ENCODE measurements at places on chromosomes 7 and 10. TPM values are rescaled to one million over a fixed set of nuclear protein-coding genes. Genes with fewer than 3 reads are reported as not detected.

The SUN3 gene
- total RNA-seq: not detected

The ADCYAP1R1 gene
- 0.19 TPM for total RNA-seq

The AKR1D1 gene
- not detected for total RNA-seq

The HPS6 gene
- total RNA-seq: 47.2 TPM

The EFCAB10 gene
- total RNA-seq: 0.56 TPM

The TUBB8 gene
- total RNA-seq: not detected

The CLDN4 gene
- 2.7 TPM for total RNA-seq

The GPR85 gene
- total RNA-seq: 0.56 TPM

The DOCK1 gene
- 77.5 TPM for total RNA-seq

The MSANTD7 gene
- total RNA-seq: 18.9 TPM

The CUZD1 gene
- 0.28 TPM for total RNA-seq

The ZNF117 gene
- total RNA-seq: 14.4 TPM

The MAGI2 gene
- total RNA-seq: 3.3 TPM

The ARHGEF35 gene
- 1.5 TPM for total RNA-seq

The TFEC gene
- total RNA-seq: not detected

The PIP gene
- 0.38 TPM for total RNA-seq

The PNLIP gene
- not detected for total RNA-seq

The C10orf62 gene
- total RNA-seq: 0.19 TPM

The CUL2 gene
- total RNA-seq: 25.9 TPM

The HEPACAM2 gene
- 0.28 TPM for total RNA-seq

The MYH16 gene
- total RNA-seq: not detected

The MGAM2 gene
- not detected for total RNA-seq

The MEOX2 gene
- 43.3 TPM for total RNA-seq

The SPDYE6 gene
- not detected for total RNA-seq

The LIPJ gene
- total RNA-seq: not detected

The WASL gene
- total RNA-seq: 9.6 TPM

The TACC2 gene
- total RNA-seq: 3.6 TPM

The HOXA6 gene
- total RNA-seq: 0.28 TPM
